AG04449 (cell line): ENCODE measurements at places on chromosomes 2 and 18.

GRCh38 chr2:122422384-122422991, 667.0 kb downstream of the TSN start:
- DNase-seq, result no peak

GRCh38 chr18:59823596-59824195, 76.1 kb upstream of the PMAIP1 start:
- no peak for DNase-seq

DNA sequence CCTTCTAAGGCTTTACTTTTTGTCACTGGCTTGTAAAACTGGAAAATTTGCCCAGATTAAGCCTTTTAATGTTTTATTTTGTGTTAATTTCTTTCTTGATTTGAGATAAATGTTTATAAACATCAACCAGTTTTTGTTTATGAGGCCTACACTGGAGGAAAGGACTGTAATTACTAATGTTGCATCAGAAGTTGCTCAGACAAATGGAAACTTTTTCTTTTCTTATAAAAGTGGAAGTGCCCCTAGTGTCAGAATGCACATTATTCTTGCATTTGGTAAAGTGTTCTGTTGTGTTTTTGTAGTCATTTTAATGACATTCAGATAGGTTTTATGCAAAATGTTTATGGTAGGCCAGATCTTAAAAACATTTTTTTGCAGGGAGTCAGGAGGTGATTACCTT, 25.3 kb downstream of the LCLAT1 start:
- no peak for DNase-seq

GRCh38 chr18:28804512-28805202, 627.7 kb upstream of the CDH2 start:
- no peak for DNase-seq

GRCh38 chr2:25955036-25955435, 27.3 kb downstream of the KIF3C start:
- DNase-seq, result no peak

- DNase-seq, result no peak
Measured at GRCh38 chr18:51361130-51361860, 163.8 kb upstream of the MEX3C start.

- DNase-seq, result no peak
Measured at GRCh38 chr2:159183346-159183745, 103.2 kb downstream of the WDSUB1 start.

DNA sequence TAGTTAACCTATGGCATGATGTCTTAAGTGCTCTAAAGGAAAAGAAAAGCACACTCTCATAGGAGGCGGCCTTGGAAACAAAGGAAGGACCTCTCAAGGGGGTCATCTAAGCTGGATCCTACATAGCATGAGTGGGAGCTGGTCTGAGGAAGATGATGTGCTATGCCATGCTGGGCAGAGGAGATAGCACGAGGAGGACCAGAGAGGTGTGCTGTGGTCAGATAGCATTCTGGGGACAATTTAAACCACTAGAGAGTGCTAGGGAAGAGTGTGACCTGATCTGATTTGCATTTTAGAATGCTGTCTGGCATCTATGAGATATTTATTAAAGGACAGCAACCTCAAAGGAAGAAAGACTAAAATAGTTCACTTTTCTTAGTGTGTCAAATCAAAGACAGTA, 910.1 kb upstream of the CELF4 start:
- no peak for DNase-seq

GRCh38 chr2:240449764-240450531, 14.5 kb downstream of the GPC1 start:
- DNase-seq, result no peak

DNA sequence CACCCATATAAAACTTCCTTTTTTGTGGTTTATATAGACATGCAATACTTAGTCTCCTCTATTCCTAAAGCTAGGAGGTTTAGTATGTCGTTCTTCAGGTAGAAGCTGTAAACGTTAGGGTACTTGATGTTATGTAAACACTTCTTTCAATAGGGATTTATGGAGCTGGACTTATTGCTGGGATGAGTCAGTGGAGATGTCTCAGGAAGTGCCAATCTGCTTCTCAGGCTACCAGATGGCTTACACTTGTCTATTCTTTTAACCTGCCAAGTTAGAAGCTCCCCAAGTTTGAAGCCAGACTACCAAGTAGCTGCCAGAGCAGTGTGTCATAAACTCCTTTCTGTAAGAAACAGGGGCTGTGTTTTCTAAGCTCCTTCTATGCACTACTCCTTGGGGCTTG, 756.5 kb upstream of the LRRTM1 start:
- no peak for DNase-seq

GRCh38 chr2:101305035-101305434, 3.5 kb downstream of the RNF149 start:
- DNase-seq, result no peak

DNA sequence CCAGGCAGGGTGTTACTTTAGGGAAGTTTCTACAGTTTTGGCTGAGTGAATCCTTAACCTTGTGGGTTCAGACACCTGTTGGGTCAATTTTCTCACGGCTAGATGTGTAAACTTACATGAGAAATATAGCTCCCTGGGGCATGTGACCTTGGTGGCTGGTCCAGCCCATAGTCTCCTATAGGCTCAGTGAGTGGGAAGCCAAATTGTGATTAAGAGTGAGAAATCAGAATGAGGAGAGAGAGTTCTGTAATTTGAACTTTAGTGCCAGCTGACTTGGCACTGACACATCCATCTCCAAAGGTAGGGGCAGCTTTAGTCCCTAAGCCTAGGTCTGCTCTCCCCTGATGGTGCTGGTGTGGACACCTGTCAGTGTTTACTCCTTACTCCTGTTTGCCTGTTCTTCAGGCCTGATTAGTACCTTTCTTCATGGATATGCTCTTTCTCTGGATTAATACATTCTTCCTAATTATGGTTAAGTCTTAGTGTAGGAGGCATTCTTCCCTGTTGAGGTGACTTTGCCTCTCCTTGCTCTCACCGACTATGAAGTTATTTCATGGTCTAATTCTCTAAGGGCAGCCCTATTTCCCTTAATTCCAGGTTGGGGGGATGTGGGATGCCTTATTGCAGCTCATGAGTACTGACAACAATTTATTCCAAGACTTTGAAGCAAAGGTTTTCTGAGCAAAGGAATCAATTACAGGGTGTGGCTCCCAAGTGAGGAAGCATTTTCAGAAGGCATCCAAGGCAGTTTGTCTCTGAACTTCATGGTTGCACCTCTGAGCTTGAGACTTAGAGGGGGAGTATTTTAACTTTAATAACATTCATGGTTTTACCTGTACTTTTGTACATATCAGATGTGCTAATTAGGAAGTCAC, 177.3 kb downstream of the DYSF start:
- DNase-seq, result no peak

DNA sequence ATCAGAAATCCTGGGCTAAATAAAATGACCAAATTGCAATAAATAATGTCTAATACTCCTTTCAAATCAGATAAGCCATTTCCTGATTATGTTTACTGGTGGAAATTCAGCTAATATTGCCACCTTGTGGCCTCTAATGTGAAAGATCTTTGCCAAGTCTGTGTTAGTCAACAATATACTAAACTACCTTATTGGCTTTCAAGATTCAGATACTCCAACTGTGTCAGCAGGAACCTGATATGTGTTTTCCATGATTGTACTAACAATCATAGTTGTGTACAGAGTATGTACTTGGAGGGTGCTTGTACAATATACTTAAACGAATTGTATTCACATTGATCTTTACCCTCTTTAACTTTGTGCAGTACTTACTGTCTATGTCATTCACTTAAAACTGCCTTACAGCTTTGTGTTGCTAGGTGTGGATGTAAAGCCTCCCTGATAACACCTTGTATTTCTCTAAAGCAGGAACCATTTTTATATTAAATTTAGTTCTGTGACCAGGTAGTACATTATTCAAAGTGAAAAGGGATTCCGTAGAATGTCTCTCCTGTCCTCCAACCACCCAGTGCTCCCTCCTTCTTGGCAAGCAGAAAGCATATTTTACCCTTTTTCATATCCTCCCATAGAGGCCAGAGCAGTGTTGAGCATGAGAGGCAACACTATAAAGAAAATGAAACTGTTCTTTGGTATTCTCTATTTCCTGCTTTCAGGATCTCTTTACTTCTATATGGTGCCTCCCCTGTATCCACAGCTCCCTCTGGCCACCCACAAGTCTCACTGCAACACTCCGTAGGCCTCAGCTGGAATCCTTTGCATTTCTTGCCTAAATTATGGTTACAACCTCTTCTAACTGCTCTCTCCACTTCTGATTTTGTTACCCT, 75.2 kb upstream of the C2orf15 start:
- peak; percentile 21 for DNase-seq

- DNase-seq, result no peak
Measured at GRCh38 chr2:64230540-64230939, 86.3 kb upstream of the PELI1 start.

- DNase-seq, result no peak
Measured at GRCh38 chr18:9835825-9836224, 49.9 kb upstream of the TXNDC2 start.
